GM23338 (cell line): ENCODE measurements at places on chromosomes 5 and 9. TPM values are rescaled to one million over a fixed set of nuclear protein-coding genes. Genes with fewer than 3 reads are reported as not detected.

DNA sequence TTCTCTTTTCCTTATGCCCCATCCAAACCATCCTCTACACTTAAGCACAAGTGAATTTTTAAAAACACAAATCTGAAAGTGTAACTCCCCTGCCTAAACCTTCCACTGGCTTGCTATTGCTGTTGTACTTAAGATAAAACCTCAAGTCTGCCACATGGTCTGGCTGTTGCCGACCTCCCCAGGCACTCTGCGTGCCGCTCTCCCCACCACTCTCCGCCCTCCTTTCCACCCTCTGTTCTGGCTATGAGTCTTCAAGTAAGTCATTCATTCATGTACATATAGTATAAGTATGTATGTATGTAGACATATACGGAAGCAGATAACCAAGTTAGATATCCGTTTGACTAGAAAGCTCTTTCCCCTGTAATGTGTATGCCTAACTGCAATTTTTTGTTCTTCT is 94.7 kb upstream of the ANKRD55 start:
- no peak overlapping the region for H3K27ac ChIP-seq
- no peak for DNase-seq
- H3K36me3 ChIP-seq: no peaks in the 10 kb centered on the region

DNA sequence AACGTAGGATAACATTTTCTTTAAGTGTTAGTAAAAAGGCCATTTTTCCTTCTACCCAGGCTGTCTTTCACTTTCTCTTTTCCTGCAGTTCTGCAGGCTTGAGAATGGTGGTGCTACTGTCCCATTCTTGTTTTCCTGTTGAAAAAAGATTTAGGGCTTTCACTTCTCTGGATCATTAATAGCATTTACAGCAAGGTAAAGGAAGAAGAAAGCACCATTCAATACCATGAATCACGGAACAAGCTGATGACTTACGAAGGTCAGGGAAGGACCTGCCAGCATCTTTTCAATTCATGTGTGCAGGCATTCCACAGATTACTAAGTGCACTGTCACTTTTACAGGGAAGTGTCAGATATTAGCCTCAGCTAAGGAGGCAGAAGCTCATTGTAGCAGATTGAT is 292.8 kb downstream of the YTHDC2 start:
- no peaks in the 10 kb centered on the region for H3K36me3 ChIP-seq
- DNase-seq: peak; percentile 64
- no peaks in the 10 kb centered on the region for H3K27me3 ChIP-seq

- H3K27me3 ChIP-seq: no peaks in the 10 kb centered on the region
- DNase-seq: no peak
- no peaks in the 10 kb centered on the region for H3K36me3 ChIP-seq
- H3K4me3 ChIP-seq: no peak overlapping the region
- H3K27ac ChIP-seq: no peak overlapping the region
- H3K4me1 ChIP-seq: no peaks in the 10 kb centered on the region
Measured at GRCh38 chr5:79795764-79796398, 106.2 kb downstream of the CMYA5 start.

TMEM215 gene
- 1.2 and 1.3 TPM in 2 replicates for total RNA-seq

- no peak for DNase-seq
- H3K4me1 ChIP-seq: no peaks in the 10 kb centered on the region
- no peak overlapping the region for H3K4me3 ChIP-seq
- H3K36me3 ChIP-seq: no peaks in the 10 kb centered on the region
- H3K27ac ChIP-seq: no peak overlapping the region
- no peaks in the 10 kb centered on the region for H3K27me3 ChIP-seq
Measured at GRCh38 chr5:179274321-179275315, 70.6 kb downstream of the ADAMTS2 start.

DNA sequence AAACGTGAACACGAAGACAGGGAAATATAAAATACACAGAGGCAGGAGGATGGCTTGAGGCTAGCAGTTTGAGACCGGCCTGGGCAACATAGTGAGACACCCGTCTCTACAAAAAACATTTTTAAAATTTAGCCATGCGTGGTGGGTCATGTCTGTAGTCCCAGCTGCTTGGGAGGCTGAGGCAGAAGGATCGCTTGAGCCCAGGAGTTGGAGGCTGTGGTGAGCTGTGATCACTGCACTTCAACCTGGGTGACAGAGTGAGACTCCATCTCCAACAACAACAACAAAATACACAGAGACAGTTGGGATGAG is 55.1 kb downstream of the SUSD1 start:
- H3K4me1 ChIP-seq: peaks cover 9% of the 10 kb centered on the region
- H3K27me3 ChIP-seq: no peaks in the 10 kb centered on the region
- H3K4me3 ChIP-seq: no peak overlapping the region
- DNase-seq: no peak
- no peaks in the 10 kb centered on the region for H3K36me3 ChIP-seq

MARVELD2 gene
- total RNA-seq: 24.1 and 24.8 TPM in 2 replicates

- H3K4me3 ChIP-seq: no peak overlapping the region
- no peak for DNase-seq
- peaks cover 59% of the 10 kb centered on the region for H3K27me3 ChIP-seq
- peaks cover 5% of the 10 kb centered on the region; the same call in 1 of the 2 replicates for H3K4me1 ChIP-seq
- no peaks in the 10 kb centered on the region for H3K36me3 ChIP-seq
Measured at GRCh38 chr5:155732587-155733376, 594.2 kb upstream of the SGCD start.

DNA sequence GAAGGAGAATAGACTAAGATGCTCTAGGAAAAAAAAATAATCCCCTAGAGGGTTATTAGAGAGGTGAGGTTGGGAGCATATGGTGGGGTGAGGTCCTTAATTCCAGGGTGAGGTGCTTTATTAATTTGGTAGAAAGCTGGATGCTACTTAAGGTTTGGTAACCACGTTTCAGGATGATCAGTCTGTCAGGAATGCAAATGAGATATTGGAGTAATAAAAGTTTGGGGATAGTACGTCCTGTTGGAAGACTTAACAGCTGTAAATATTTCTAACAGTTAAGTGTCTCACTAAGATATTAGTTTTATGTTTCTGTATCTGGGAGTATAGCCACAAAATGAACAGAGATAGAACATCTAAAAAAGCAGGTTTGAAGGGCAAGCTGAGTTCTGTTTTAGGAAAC is 578.9 kb downstream of the CETN3 start:
- no peaks in the 10 kb centered on the region for H3K27me3 ChIP-seq
- no peak overlapping the region for H3K4me3 ChIP-seq
- no peaks in the 10 kb centered on the region for H3K36me3 ChIP-seq
- no peaks in the 10 kb centered on the region for H3K4me1 ChIP-seq
- H3K27ac ChIP-seq: no peak overlapping the region

OR5C1 gene
- total RNA-seq: not detected in 2 replicates

DNA sequence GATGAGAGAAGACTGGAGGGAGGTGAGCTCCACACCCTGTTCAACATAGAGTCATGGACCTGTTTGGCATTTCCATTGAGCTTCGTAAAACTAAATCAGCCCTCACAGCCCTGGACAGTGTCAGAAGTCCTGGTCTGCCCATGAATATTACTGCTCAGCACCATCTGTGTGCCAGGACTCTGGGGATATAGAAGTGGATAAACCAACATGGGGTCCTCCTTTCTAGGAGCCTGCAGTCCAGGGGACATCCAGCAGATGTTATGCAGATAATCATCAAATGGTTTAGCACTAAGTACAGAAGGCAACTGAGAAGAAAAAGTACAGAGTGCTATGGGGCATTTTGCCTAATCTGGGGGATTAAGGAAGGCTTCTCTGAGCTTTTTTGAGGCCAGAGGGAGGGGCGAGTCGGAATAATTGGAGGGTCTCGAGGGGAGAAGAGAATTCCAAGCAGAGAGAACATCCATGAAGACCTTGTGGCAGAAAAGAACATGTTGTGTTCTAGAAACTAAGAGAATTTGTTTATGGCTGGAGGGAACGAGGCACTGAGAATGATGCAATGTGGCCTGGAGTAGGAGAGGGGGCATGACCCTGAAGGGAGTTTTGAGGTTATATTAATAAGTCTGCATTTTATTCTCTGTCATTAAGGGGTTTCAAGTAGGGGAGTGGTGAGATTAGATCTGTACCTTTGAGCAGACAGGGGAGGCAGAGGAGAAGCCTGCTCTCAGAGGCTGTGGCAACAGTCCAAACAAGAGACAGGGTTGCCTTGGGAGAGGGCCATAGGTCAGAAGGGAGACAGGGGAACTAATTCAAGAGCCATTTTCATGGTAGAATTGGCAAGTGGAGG is 63.5 kb upstream of the SLC2A8 start:
- no peaks in the 10 kb centered on the region for H3K36me3 ChIP-seq
- DNase-seq: no peak
- H3K27me3 ChIP-seq: no peaks in the 10 kb centered on the region
- no peak overlapping the region for H3K27ac ChIP-seq
- no peak overlapping the region for H3K4me3 ChIP-seq
- H3K4me1 ChIP-seq: no peaks in the 10 kb centered on the region
